ENCODE measurements at places on chromosomes 12 and 14.
A peak's percentile ranks its signal among the peaks of the same experiment; 100 is the strongest.

DNA sequence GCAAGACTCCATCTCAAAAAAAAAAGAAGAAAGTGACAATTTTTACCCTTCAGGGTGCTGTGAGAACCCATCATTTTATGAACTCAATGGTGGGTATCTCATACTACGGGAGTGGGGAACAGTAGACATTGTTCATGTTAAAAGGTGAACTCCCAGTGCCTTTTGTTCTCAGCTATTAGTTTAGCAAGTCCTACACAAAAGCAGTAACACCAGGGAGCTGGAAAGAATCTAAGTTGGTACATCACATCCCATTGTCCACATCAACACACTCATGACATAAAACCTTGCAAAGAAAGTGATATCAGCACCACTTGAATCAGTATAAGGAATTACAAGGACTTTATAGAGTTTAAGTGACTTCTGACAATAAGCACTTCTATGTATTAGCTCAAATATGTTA is 47.4 kb upstream of the ABCC9 start:
- DNase-seq, result no peak

GRCh38 chr12:104189915-104190555 is 25.5 kb upstream of the TXNRD1 start:
- peak; percentile 65 for DNase-seq

- no peak for DNase-seq
Observed at GRCh38 chr14:101334656-101335055, 226.6 kb upstream of the DIO3 start.

DNA sequence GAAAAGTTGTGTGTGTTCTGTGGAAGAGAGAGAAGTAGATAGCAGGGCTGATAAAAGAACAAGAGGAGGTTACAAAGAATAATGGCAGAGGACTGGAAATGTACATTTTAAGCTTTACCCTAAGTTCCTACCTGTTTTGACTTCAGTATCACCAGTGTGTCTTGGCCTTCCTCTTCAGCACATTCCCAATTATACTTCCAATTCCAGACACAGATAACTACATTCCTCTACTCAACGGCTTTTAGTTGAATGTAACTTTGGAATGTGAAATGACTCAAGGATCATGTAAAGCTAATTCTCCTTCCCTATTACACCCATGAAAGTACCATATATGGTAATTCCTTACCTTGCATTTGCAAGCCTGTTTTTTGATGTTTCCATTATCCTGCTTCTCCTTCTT is 5.0 kb downstream of the MGST1 start:
- peak; percentile 87 for DNase-seq

DNA sequence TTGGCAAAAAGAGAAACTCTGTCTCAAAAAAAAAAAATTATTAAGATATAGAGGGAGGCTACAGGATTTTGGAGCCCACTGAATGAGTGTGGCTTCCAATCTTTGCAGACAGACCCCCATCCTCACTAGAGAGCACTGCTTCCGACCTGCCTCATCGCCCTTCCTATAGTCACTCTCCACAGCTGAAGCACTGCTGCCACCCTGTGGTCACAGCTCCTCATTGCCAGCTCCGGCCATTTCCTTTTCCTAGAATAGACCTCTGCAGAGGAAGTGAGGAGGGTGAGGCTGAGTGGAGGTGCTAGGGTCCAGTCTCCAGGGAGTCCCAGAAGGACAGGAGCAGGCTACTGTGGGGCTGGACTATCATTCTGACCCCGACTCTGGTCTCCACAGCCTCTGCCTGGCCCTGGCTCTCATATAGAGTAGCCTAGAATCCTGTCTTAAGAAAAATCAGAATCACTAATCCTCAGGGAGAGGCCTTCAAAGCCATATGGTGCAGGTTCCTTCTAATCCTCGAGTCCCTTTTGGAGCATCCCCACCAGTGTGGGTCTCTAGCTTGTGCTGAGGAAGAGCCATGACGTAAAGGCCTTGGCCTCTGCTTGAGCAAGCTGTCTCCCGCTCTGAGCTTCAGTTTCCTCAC is 1.4 kb upstream of the NPFF start:
- peak; percentile 55 for DNase-seq

GRCh38 chr12:93154753-93155480 is 222.8 kb upstream of the NUDT4 start:
- no peak for DNase-seq

DNA sequence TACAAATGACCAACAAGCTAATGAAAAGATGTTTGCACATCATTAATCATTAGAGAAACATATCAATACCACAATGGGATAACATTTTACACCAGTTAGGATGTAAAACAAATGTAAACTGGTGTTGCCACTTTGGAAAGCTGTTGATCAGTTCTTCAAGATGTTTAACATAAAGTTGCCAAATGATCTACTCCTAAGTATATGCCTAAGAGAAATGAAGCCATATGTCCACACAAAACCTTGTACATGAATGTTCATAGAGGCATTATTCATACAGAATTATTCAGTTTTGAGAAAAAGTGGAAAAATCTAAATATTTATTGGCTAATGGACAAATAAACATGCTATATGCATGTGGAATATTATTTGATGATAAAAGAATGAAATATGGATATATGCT is 136.9 kb upstream of the KITLG start:
- DNase-seq, result no peak

GRCh38 chr12:41681898-41682297 is 462.8 kb downstream of the GXYLT1 start:
- no peak for DNase-seq

DNA sequence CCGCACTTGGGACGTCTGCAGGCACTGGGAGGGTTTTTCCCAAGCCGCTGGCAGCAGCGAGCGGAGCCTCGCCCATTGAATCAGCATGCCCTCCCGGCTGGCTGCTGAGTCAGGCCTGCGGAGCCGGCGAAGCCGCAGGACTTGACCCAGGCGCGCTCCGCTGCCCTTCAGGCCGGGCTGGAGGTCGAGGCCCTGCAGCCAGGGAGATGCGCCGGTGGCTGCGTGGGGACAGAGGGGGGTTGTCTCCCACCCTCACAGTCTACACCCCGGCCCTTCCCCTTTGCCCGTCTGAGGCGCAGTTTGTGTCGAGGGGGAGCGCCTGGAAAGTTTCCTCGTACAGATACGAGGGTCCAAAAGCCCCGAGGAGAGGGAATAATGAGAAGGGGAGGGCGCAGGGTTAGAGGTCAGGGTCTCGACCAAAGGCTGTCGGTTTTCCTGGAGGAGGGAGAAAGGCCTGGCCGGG is 759 bp upstream of the KLC1 start:
- DNase-seq, result peak; percentile 77

DNA sequence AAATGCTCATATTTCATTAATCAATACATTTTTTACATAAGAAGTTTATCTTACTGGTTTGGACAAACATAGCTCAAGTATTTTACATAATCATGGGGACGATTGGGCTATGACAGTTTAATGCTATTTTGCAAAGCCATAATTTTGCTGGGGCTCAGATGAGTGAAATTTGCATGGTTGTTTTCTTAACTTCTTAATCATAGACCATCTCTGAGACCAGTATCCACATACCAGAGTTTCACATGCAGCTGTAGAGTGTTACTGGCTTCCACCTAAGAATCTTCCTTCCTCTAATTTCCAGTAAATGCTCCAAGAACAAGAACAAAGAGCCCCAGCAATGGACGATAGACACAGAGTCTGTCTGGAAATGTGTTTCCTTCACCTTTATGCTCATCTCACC is 303.0 kb upstream of the TMEM132C start:
- no peak for DNase-seq

DNA sequence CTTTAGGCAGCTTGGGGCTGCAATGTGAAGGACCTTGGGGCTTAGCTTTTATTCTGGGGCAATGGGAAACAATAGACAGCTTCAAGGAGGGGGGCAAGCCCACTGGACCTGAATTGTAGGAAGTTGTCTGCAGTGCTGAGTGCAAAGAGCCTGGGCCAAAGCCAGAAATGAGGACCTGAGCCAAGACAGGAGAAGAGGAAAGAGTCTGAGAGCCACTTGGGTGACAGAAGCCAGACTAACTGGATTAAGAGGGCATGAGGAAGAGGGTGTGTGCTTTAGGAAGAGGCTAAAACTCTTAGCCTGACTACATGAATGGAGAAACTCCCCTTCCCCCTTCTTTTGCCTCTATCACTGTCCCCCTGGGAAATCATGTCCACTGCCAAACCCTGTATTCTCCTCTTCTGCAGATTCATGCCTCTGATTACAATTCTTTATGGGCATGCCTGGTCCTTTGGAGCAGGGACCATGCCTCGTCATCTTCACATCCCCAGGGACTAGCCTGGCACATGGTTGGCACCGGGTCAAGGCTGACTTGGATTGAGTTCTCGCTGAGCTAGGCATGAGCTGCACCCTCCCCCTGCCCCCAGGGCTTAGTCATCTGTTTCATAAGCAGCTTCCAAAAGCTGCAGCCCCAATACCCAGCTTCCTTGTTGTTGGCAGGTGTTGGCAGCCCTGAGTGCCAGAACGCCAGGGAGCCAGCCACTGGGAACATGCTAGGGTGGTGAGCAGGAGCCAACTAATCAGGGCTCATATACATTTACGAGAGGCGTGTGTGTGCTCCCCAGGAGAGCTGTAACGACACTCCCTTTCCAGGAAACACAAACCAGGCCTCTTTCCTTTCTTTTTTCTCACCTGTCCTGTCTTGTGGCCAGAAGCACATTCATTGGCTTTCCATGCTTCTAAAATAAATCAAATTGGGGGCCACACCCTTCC is 27.7 kb upstream of the JDP2 start:
- peak; percentile 20 for DNase-seq

DNA sequence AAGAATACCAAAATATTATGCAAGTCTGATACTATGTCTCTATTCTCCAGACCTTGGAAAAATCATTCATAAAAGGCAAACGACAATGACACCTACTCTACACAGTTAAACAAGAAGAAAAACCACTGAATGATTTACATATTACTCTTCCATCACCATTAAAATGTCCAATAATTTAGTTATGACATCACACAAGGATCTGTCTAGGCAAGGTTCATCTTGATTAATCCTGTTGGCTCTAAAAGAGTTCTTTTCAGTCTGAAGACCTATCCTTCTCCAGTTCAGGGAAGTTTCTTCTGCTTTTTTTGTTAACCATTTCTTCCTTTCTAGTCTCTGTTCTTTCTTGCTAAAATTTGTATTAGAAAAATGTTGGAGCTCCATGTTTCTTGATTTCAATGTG is 64.0 kb downstream of the OSBPL8 start:
- peak; percentile 25 for DNase-seq

DNA sequence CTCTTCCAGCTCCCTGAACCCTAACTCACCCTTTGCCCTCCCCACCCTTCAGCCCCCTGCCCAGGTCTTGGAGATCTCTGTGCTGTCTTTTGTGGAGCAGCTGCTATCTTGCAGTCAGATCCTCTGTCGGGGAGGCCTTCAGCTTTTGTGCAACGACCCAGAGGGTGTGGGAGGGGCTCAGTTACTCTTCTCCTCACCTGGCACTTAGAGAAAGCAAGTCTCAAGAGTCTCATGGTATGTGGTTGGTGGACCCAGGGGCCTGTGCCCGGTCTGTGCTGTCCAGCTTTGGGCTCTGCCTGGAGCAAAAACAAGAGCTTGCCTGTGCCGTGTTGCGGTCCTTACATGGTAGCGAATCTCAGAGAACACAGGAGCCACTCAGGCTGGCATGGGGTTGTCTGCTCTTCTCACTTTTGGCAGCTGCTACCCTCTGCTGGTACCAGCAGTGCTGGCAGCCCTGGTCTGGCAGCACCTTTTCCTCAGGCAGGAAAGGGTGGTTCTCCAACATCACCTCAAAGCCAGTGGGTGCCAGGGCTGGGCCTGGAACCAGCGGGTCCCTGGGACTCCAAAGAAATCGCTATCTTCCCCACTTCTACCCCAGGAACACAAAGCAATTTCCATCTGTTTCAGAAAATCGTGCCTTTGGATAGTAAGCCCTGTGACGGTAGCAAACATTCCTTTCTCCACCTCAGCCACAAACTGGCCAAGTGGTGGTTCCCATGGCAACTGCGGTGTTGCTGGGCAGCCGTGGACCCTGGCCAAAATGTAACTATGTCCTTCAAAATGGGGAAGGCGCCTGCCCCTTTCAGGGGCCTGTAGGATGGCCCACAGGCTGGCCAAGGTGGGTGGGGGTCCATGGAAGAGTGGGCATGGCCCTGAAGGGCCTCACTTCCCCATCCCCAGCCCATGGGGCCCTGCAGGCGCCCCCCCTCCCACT is 90.0 kb downstream of the RIN3 start:
- peak; percentile 78 for DNase-seq

- DNase-seq, result no peak
Observed at GRCh38 chr14:102184316-102185035, 44.8 kb downstream of the WDR20 start.

DNA sequence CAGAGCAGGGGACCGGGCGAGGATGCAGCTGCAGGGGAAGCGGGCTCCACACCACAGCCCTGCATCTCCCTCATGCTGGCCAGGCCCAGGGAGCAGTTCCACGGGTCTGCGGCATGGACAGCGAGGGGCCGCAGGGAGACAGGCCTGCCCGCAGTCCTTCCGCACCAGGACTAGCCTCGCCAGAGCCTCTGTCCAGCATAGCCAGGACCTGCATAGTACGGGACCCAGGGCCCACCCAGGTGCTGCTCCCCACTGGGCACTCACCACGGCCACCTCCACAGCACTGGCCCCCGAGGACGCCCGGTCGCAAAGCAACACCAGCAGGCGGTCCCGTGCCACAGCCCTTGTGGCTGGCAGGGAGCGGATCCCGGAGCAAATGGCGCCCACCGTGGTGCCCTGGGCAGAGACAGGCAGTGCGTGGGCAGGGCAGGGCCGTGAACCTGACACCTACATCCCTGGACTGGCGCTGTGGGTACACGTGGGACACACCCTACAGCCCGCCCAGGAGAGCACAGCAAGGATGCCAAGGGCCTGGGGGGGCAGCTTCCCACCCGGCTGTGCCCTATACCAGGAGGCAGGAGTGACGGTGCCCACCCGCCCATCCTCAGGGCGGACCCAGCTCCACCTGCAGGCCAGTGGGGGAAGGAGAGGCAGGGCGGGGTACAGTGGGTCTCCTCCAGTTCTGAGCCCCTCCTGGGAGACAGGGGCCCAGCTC is 23.8 kb downstream of the JAG2 start:
- no peak for DNase-seq

DNA sequence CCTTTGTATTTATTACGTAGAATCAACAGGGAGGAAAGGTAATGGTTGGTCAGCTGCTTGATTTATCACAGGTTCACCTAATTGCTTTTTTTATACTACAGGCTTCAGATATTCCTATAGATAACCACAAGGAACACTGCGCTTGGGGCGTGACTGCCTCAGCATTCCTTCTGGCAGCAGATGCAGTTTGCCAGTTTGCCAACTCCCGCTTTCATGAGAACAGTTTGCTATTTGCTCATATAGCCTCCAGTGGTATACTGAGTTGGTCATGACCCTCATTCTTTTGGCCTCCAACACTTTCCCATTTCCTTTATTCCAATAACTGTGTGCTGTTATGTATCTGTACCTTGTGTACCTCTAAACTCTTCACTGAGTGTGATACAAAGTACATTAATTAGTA is 38.6 kb upstream of the ACSM4 start:
- DNase-seq, result no peak

GRCh38 chr12:75862692-75863471 is 168.7 kb downstream of the PHLDA1 start:
- DNase-seq, result peak; percentile 80
